Liver (tissue), 10 donors: ENCODE measurements at places on chromosomes 12 and 14.

GRCh38 chr12:54282949-54283593, 2.5 kb downstream of the HNRNPA1 start:
- DNase-seq, result no peak

DNA sequence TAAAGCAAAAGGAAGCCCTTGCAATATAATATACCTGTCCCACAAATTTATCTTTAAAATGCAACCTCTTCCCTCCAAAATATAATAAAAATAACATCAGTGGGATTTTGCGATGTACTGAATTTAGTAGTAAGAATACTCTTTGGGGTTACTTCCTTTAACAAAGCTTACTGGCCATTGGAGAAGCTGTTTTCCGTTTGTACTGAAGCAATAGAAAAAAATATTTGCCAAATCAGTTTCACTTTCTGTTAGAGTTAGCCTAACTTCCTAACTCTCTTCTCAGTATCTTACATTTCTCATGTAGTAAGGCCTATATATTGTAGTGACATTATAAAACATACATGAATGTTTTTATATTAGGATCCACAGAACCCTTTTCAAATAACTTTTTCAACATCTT, 3.7 kb downstream of the MAX start:
- no peak for DNase-seq

DNA sequence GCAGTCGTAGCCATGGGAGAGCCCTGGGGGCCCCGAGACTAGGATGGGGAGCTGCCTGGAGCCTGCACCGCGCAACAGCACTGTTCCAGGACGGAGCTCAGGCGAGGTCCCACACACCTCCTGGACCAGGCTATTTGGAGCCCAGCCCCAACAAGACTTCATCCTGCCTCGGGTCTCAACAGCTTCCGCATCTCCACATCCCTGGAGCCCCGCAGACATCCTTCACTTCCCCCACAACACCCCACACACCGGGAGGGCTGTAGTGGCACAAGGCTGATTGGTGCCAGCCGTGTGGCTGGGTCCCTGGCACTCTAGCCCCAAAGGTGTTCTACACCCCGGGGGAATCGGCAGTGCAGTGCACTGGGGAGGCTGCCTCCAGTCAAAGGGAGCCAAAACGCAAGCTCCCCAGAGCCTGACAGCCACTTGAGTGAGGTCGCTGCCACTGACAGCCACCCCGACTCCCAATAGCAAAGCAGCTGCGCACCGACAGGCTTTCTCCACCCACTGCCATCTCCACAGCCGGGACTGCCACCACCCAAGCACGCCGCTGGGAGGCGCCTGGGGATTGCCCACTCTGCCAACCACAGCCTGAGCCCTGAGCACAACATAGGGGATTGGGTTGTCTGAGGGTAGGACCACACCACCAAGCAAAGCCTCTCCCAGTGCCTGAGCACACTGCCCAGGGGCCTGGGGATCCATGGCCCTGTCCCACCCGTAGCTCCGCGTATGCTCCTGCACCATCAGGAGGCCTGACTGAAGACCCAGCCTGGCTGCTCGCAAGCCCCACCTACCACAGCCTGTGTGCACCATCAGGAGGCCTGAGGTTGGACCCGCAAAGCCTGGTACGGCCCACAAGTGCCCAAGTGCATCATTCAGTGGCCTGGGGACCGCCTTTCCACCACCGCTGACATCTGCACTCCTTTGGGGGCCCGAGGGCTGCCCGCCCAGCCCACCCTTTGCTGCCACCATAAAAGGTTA, 13.2 kb upstream of the KLRF1 start:
- peak; percentile 83 for DNase-seq

DNA sequence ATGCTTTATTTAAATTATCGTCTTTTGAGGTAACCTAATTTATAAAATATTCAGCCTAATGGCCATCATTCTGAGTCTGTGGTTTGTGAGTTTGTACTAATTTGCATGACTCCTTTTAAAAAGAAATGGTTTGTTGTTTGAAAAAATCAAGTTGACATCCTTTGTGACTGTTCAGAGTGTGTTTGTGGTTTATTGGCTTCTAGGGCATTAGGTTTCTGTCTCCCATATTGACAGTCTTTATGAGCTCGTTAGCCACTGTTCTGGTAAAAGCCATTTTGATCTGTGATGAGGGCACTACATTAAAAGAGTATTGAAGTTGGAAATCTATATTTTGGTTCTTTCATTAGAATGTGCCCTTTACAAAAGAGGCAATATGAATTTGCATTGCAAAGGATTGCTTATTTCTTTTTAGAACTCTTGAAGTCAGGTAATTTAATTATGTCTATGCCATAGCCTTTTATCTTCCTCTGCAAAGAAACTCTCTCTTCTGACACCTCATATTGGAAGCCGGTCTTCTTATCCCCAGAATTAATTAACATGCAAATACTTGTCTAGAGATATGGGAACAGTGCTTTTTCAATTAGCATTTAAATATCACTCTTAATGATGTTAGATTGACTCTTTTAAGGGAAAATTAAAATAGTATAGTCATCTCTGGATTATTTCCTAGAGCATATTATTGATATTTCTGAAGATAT, 95.0 kb downstream of the CRADD start:
- no peak for DNase-seq

DNA sequence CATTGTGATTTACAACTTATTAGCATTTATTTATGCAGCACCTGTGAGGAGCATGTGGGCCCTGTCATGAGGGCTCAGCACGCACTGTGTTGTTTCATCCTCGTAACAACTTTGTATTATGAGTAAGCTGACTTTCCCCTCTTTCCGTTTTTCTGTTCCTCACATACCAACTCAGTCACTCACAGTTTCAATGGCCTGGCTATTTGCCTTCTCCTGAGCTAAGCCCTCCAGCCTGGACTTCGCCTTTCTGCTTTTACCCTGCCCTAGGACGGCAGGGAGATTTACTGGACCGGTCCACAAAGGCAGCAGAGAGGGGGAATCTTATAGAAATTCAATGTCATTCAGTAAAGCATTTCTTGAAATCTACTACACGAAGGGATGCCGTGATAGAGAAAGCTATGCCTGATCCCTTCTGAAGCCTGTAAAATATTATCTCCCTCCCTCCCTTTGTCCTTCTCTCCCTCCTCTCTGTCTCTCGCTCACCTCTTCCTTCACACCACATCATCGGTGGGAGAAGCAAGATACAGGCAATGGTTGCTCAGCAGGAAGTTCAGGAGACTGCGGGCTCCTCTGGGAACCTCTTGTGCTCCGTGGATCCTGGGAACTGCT, 219.2 kb upstream of the TBX3 start:
- no peak for DNase-seq

DNA sequence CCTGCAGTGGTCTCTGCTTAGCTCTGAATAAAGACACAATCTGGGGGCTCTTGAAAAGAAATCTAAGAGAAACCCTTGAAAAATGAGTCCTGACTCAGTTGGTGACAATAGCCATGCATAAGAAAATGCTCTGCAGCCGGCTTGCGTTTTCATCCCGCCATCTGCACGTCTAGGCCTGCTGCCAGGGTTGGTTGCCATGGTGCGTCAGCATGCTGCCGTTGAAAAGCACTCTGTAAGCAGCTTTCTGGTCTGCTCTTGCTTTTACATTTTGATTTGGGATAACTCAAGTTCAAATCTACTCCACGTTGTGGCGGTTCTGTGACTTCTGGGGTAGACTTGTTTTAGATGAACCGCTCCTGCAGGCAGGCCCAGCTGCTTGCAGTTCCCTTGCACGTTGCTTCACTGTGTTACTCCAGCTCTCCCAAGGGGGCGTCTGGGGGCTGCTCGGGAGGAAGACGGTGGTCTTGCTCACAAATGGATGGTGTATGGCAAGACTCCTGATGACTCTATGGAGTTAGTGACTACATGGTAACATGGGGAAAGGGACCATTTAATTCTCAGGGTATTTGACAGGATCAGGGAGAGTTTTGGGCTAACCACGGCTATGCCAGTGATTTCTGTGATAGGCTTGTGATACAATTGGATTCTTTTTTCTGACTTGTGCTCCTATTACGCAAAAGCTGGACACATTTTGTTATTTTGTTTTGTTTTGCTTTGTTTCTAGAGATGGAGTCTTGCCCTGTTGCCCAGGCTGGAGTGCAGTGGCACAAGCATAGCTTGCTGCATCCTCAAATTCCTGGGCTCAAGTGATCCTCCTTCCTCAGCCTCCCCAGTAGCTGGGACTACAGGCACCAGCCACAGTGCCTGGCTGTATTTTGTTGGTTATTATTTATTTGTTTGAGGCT, 15.8 kb downstream of the WNT5B start:
- no peak for DNase-seq

GRCh38 chr12:131808744-131809371, 19.3 kb upstream of the MMP17 start:
- no peak for DNase-seq

- no peak for DNase-seq
These were observed 15.8 kb downstream of the FOXA1 start for GRCh38 chr14:37579274-37579673.

- DNase-seq, result no peak
These were observed 62.0 kb downstream of the CAND1 start for GRCh38 chr12:67331123-67331522.

GRCh38 chr12:117236456-117237001, 46.3 kb upstream of the FBXO21 start:
- DNase-seq, result peak; percentile 88
